HepG2 (cell line): ENCODE measurements at places on chromosomes 1 and 21. TPM values are rescaled to one million over a fixed set of nuclear protein-coding genes. Genes with fewer than 3 reads are reported as not detected.

DNA sequence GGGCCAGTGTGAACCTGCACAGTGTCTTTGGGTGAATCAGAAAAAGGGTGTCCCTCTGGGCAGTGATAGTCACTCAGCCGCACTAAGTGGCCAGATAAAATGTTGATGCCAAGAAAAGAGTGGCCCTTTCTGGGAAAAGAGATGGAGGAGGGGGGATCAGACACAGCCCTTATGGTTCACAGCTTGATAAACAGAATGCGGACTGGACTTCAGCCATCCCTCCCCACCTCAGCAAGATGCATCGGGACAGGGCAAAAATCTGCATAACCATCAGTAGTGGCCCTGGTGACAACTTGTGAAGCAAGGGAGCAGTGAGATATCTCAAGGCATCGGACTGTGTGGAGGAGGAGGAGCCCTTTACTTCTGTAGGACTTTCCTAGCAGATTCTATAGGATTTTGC lies 353.8 kb upstream of the PLXNA2 start:
- no peak for DNase-seq

DNA sequence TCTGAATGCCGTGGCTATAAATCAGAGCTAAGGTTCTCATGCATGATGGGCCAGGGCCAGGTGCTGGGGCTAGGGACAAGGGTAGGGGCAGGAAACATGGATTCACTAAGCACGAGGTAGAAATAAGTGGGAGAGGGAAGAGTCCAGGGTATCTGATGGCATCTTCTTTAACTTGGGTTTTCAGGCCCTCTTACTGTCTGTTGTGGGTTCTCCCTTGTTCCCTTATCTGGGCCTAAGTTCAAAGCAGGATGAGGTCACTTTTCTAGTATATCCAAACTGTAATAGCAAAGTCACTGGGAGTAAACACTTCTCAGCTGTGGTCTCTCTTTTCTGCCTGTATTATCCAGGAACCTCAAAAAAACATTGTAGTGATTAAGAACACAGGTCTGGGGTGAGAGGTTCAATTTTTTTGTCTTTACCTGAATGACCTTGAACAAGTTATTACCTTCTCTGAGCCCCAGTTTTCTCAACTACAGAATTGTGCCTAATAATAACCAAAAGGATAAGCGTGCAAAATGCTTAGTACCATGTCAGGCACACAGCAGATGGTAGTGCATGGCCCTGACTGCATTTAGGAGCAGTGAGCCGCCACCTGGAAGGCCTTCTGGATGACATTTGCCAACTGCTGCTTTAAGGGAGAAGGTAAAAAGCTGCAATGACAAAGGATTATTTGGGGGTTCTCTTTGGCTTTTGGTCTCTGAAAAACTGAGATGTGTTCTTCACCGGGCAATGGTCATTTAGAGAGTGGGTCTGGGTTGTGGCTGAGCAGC lies 53.6 kb upstream of the A3GALT2 start:
- no peak for DNase-seq

The TCHH gene
- polyA plus RNA-seq, result not detected in 2 replicates

The GCSAML gene
- not detected in 2 replicates for polyA plus RNA-seq

- no peak for DNase-seq
These were observed 24.8 kb downstream of the TNFRSF8 start for GRCh38 chr1:12087797-12088314.

GRCh38 chr1:94755675-94756074 lies 64.5 kb upstream of the SLC44A3 start:
- peak; percentile 81 for DNase-seq

The IL19 gene
- polyA plus RNA-seq, result not detected in 2 replicates

GRCh38 chr1:164855716-164856329 lies 296.8 kb downstream of the PBX1 start:
- DNase-seq, result no peak

DNA sequence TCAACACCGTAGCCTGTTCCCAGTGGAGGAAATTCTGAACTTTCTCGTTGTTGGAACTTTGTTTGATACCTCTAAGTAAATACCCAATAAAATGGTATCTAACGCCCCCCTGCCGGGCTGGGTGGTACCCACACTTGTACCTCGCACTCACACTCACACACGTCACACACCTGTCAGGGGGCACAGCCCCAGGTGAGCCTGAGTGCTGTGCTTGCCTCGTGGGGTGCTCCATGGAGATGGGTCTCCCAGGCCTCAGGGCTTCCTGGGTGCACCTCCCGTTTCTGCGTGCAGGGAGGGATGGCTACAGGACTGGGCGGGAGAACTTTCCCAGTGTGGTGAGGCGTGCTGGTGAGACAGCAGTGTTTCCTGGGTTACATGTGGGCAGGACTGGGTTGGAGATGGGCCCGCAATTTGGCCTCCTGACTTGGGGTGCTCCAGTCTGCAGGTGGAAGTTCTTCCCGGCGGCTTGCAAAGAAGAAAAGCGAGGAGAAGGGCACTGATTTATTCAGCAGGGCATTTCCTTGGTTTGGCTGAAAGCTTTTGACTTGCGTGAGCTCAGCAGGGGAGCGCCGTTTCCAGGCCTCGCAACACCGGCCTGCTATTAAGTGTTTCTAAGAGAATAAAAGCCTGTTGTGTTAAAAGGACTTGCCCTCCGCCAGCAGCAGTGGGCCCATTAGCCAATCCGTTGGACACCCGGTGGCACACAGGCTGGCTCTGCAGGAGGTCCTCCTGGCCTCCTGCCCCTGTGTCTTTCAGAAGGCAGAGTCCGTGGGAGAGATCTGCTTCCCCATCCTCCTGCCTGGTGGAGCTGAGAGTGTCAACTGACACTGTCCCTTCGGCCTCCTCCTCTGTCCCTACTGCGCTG lies 79.7 kb downstream of the KIF26B start:
- DNase-seq, result no peak

DNA sequence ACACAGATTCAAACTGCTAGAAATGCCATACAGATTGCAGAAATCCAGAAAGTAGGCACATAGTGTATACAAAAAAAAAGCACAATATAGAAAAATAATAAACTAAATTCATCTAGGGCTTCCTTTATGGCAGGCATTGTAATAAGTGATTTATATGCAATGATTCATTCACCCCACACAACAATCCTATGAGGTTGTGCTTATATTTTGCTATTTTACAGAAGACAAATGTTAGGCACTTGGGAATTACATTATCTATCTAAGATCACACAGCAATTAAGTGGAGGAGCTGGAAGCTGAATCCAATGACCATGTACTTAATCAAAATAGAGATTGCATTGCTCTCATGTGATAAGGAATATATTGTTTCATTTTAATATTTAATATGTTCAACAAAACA lies 225.7 kb upstream of the KCNK2 start:
- no peak for DNase-seq

DNA sequence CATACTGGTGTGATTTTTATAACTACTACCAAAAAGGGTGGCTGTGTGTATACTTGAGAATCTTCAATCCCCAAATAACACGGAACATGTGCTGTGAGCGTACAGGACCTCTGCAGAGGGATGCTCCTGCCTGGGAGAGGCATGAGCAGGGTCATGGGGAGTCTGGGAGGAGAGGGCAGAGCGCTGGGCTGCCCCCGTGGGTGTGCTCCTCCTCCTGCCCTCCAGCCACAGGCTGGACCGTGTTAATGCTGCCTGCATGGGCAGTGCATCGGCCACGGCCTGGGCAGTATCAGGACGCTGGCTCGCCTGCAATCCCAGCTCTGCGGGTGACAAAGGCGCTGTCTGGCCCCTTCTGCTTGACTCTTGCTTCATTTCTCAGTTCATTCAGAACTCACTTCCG lies 6.2 kb downstream of the CEP104 start:
- DNase-seq, result no peak

DNA sequence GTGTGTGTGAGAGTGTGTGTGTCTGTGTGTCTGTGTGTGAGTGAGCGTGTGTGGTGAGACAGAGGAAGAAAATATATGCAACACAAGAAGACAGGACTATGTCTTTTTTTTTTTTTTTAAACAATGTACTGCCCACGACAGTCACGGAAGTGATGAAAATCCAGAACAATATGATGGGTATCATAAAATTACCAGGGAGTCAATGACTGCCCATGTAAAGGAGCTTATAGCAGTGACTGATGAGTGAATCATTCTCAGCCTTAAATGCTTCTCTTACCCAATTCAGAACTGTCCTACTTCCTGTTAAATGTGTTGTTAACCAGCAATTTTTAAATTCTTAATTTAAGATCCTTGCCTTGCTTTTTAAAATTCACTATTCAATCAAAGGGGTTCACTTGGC lies 46.6 kb downstream of the RGS7 start:
- no peak for DNase-seq

The KLF17 gene
- polyA plus RNA-seq, result not detected in 2 replicates

DNA sequence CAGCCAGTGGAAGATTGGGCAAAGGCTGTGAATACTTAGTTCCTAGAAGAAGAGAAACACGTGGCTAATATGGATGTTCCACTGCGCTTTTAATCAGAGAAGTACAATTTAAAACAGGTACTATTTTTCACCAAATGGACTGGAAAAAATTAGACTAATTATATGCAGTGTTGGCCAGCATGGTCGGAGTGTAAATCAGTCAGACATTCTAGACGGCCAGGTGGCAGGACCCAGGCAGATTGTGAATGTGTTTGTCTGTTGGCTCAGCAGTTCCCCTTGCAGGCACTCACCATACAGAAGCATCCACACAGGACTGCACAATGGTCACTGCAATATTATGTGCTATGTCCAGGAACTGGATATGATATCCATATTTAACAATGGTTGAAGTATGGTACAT lies 23.9 kb upstream of the SLC25A34 start:
- DNase-seq, result no peak

The FCRL5 gene
- not detected in 2 replicates for polyA plus RNA-seq

The TSPEAR gene
- 0.32 and 0.33 TPM in 2 replicates for polyA plus RNA-seq

DNA sequence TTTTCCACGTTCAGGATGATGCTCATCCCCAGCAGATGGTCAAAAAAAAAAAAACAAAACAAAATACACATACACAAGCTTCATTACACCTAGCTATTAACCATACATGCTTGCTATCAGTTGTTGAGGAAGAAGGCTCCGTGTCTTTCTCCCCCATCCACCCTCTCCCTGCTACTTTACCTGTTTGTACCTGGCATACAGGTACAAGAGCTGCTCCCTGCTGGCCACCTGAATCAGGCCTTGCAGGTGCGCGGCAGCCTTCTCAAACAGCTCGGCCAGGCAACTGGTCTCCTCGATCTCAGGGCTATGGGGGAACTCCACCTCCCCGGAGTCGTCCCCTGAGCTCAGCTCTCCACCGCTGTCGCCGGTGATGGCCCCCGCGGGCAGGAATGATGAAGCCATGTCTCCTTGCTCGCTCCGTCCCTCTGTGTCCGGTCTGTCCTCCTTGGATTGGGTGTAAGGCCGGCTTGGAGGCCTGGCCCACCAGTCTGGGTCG lies 464 bp downstream of the ACBD6 start:
- DNase-seq, result no peak

DNA sequence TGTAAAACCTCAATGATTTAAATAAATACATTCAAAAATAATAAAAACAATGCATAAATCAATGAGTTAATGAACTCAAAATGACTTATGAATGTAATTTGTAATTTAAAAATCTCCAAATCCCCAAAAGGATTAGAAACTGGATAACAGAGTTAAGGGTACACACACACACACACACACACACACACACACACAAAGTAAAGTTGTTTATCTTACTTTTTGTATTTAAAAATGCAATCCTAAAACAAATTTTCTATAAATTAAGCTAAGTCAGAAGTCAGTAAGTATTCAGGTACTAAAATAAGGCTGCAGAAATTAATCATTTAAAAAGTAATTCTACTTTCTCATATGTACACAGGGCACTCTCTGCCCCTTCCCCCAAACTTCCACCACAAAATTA lies 1.8 kb downstream of the LRIF1 start:
- DNase-seq, result no peak

GRCh38 chr1:227895828-227896685 lies 51.7 kb downstream of the WNT9A start:
- peak; percentile 71 for DNase-seq

DNA sequence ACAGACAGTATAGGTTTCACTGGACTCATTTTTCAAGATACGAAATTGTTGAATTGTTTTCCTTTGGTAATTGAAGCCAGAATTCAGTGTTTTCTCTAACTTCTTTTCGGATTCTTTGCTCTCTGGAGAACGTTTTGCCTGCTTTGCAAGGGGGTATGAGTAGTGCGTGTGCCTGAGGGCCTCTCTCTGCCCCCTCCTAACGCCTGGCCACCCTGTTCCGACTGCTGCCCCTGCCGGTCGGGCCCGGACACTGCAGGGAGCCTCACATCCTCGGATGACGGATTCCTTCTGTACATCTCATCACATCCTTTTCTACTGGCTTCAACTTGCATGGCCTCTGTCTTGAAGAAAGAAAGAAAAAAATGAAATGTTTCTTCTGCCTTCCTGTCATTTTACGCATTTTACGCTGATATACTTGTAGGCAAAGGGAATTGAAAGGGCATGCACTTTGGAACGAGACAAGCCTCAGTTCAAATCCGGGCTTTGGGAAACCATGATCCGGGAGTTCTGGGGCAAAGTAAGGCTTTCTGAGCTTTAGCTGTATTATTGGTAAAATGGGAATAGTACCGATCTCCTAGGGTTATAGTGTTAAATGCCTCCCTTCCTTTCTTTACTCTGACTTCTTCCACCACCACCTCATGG lies 65.1 kb downstream of the DISC1 start:
- peak; percentile 31 for DNase-seq

- DNase-seq, result no peak
These were observed 94.7 kb downstream of the SIK1 start for GRCh38 chr21:43331962-43332828.

The CAMK1G gene
- not detected in 2 replicates for polyA plus RNA-seq

DNA sequence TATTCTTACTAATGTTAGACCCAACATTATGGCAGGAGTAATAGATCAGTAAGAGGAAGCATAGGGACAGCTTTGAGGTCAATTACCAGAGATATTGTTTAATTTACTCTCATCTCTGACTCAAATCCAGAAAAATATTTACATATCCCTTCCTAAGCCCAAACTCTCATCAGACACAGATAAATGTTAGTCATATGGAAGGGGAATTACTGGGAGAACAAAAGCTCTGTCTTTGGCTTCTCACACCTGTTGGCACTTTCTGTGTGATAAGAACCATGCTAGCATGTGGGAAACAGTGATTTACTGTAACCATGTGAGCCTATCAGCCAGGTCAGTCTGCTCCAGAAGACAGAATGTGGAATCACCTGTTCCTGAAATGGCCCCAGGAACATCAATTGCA lies 72.4 kb downstream of the DUSP10 start:
- DNase-seq, result no peak

DNA sequence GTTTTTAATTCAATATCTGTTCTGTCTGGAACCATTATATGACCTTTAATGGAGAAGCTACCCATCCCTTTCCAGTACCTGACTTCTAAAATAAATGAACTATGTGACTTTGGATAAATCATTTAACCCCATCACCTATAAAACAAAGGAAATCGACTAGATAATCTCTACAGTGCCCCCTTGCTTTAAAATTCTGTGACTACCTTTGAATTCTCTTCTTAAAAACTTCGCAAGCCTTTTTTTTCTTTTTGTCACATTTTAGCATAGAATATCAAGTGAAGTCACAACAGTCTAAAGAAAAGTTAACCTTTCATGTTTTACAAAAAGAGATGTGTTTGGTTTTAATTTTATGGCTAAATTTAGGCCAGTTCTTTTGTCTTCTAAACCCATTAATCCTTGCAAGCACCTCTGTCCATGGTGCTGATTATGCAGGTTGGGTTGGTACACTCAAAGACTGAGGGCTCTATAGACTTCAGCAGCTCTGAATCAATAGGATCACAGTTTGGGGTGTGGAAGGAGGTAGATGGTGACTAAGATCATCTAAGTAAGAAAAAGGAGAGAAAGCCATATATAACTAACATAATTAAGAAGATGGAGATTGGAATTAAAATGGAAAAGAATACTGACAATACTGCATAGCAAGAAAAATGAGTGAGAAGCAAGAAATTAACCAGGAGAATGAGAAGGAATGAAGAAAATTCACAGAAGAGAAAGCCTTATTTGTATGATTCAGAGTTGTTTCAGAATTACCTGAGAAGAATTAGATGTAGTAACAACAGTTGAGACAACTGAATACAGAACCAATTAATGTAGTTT lies 59.2 kb downstream of the TBX15 start:
- DNase-seq, result peak; percentile 41
